ENCODE measurements at places on chromosomes 16 and 17.

DNA sequence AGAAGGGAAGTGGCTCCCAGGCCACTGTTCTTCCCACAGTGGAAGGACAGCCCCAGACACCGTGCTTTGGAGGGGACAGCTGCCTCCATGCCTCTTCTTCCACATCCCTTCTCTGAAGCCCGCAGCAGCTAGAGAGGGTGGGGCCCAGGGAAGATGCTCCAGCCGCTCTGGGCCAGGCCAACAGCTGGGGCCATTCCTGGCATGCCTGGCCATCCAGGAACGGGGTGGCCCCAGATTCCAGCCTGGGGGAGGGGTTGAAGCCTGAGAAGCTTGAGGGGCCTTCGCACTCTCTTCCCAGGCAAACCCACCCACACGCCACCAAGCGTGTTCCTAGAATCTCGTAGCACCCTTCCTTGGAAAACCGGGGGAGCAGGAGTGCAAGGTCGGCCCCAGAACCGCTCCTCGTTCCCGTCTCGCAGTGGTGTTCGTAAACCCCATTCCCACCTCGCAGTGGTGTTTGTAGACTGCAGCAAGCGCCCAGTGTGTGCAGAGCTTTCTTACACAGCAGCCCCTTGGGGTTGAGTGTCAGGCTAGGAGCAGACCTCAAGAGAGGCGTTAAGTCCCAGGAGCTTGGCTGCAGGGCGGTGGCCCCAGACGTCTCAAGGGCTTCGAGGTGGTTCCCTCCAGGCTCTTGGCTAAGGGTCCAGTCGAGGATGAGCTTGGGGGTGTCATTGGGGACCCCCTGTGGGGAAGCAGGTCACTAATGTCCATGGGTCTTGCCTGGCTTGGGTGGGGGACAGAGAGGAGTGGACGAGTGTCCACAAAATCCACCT is 2.7 kb downstream of the CDH15 start:
- DNase-seq = no peak

GRCh38 chr17:32156656-32157055 is 14.4 kb downstream of the RHOT1 start:
- no peak for DNase-seq

- DNase-seq = no peak
Observed at GRCh38 chr16:23269248-23269953, 32.7 kb upstream of the SCNN1B start.

GRCh38 chr16:20610892-20611349 is 34.8 kb upstream of the ACSM2B start:
- no peak for DNase-seq

DNA sequence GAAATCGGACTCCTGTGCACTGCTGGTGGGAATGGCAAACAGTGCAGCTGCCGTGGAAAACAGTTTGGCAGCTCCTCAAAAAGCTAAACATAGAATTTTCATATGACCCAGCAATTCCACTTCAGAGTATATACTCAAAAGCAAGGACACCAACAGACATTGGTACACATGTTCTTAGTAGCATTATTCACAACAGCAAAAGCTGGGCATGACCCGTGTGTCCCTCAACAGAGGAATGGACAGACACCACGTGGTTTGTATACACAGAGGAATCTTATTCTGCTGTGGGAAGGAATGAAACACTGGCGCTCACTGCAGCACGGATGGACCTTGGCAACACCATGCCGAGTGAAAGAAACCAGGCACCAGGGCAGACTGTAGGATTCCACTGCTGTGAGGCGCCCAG is 16.0 kb downstream of the NPTX1 start:
- DNase-seq = no peak

GRCh38 chr17:8039611-8040168 is 831 bp downstream of the ALOX15B start:
- DNase-seq = no peak

GRCh38 chr16:17723531-17724134 is 252.9 kb upstream of the XYLT1 start:
- DNase-seq = no peak

DNA sequence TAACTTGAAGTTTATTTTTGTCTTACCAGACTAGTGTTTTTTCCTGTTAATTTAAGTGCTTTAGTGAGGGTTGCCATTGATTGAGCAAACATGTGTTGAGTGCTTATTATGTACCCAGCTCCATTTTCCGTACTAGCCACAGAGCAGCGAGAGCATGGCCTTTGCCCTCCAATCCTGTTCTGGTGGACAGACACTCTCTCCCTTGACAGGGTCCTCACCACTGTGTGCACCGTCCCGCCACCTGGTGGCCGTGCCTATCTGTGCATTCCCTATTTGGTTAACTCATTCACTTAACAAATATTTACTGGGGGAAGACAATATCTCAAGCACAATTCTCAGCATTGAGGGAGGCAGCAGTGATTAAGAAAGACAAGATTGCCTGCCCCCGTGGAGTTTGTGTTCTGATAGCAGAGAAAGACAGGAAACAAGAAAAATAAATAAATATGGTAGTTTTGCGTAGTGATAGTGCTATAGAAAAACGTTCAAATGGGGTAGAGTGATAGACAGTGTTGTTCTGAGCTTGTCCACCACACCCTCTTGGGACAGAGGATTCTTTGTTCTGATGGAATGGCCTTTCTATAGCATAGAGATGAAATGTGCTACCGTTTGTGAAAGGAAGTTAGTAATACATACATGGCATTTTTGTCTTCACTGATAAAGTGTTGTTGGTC is 13.0 kb downstream of the CDH13 start:
- DNase-seq = no peak

GRCh38 chr17:41455236-41455635 is 11.9 kb downstream of the KRT32 start:
- no peak for DNase-seq

- no peak for DNase-seq
Observed at GRCh38 chr17:27424516-27424915, 31.7 kb upstream of the KSR1 start.

DNA sequence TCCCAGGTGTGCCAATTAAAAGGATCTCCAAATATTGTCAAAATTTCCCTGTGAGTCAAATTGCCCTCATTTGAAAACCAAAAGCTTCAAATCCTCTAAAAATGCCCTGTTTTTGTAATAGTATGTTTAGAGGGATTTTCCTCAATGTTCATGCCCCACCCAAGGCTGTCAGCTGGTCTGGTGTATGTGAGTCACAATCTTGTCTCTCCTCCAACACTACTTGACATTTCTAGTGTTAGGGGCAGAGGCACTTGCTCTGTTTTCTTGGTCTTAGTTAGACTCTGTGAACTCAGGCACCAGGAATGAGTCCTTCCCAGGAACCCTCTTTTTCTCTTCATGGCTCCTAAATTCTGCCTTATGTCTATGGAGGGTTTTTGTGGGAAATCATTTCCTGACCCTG is 634.8 kb downstream of the KCNJ2 start:
- no peak for DNase-seq

- no peak for DNase-seq
Observed at GRCh38 chr16:68009157-68009735, 6.5 kb downstream of the DPEP2NB start.

GRCh38 chr16:3065069-3065741 is at the start of gene IL32:
IL32 (plus strand) TSS chr16:3065640; CDS start chr16:3065812, 172 bp downstream.
- no peak for DNase-seq

GRCh38 chr16:79668502-79668901 is 68.0 kb upstream of the MAF start:
- DNase-seq = no peak

GRCh38 chr16:58339452-58339981 is 44.7 kb upstream of the PRSS54 start:
- no peak for DNase-seq

- no peak for DNase-seq
Observed at GRCh38 chr16:72921106-72921505, 126.8 kb downstream of the ZFHX3 start.

DNA sequence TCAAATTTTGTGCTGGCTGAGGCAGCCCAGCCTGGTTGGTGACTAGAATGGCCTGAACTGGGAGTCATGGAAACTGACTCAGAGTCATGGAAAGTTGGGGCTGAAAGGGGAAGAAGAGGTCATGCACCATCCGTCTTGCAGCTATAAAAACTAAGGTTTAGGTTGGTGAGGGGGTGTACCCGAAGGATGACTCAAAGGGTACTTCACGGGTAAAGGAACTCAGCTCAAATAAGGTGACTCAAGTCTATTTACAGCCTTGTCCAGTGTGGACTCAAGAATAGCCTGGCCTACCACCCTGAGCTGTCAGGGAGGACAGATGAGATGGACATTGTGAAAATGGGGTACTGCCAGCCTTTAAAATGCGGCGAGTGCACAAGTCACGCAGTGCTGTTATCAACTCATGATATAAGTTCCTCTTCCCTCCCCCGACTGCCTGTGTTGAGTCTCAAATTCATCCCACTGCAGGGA is 18.6 kb downstream of the CD300LB start:
- no peak for DNase-seq

DNA sequence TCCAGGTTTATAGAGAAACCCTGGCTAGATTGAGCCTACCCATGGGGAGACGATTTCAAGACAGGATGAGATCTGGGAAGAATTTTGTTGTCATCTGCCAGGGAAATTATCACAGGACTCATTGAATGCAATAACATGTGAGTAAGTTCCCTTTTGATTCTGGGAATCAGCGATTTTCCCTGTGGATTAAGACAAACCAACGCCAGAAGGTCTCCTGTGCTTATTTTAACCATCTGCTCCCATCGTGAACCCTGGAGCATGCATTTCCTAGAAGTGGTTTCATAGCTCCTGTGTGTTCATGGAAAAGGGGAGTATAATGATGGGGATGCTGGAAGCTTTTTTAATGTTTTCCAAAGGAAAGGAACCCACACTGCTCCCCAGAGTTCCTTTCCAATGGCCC is 21.0 kb upstream of the ARHGAP44 start:
- DNase-seq = no peak

GRCh38 chr16:64153718-64154117 is 968.1 kb downstream of the CDH11 start:
- DNase-seq = no peak

GRCh38 chr17:44559634-44560554 is 2.6 kb downstream of the FZD2 start:
- no peak for DNase-seq

GRCh38 chr16:11250091-11250785 is 5.8 kb downstream of the SOCS1 start:
- DNase-seq = peak; percentile 72

DNA sequence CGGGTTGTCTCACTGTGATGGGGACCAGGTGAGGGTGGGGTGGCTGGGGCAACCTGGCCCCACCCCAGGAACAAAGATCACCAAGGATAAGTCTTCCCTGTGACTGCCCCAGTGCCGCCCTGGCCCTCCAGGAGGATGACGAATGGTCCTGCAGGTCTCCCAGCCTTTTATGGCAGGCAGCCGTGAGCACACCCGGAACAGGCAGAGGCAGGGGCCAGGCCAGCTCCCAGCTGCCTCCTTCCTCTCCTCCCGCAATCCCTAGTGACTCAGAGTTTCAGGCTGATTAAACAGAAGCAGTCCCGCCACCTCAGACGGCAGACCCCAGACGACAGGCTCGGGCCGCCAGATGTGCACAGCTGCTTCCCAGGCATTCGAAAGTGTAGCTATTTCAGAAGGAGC is 13.3 kb downstream of the JUP start:
- peak; percentile 57 for DNase-seq

GRCh38 chr17:46958041-46958591 is 20.9 kb downstream of the RPRML start:
- DNase-seq = no peak

- DNase-seq = no peak
Observed at GRCh38 chr17:57517632-57518456, 227.3 kb downstream of the CCDC182 start.

DNA sequence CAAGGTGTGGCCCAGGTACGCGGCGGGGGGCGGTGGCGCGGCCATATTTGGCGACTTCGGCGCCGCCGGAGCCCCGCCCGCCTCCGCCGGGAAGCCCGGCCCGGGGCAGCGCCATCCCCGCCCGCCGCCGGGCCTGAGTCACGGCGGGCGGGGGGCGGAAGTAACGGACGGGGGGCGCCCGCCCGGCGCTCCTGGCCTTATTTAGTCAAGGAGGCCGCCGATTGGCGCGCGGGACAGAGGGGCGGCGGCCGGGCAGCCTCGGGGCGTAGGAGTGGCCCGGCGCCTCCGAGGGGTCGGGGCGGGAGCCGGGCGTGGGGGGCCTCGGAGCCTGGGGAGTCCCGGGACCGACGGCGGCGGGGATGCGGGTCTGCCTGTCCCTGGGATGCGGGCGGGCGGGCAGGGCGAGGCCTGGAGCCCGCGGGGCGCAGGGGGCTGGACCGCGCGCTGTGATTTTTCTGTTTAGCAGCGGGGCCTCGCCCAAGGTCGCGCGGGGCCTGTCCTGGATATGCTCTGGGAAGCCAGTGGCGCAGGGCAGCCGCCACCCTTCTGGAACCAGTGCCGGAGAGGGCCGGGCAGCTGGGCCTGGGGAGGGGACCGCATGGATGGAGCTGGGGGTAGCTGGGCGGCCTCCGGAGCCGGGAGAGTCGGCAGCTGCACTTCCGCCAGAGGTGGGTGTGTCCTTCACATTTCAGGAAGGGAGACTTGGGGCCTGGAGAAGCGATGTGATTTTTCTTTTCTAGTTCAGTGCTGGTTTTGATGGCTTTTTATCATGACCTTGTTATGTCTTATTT is 2.3 kb upstream of the ACTG1 start:
- DNase-seq = peak; percentile 88

- DNase-seq = no peak
Observed at GRCh38 chr16:30692396-30693064, 6.4 kb upstream of the SRCAP start.

- peak; percentile 98 for DNase-seq
Observed at GRCh38 chr17:75393523-75394331, 11.8 kb downstream of the GRB2 start.

DNA sequence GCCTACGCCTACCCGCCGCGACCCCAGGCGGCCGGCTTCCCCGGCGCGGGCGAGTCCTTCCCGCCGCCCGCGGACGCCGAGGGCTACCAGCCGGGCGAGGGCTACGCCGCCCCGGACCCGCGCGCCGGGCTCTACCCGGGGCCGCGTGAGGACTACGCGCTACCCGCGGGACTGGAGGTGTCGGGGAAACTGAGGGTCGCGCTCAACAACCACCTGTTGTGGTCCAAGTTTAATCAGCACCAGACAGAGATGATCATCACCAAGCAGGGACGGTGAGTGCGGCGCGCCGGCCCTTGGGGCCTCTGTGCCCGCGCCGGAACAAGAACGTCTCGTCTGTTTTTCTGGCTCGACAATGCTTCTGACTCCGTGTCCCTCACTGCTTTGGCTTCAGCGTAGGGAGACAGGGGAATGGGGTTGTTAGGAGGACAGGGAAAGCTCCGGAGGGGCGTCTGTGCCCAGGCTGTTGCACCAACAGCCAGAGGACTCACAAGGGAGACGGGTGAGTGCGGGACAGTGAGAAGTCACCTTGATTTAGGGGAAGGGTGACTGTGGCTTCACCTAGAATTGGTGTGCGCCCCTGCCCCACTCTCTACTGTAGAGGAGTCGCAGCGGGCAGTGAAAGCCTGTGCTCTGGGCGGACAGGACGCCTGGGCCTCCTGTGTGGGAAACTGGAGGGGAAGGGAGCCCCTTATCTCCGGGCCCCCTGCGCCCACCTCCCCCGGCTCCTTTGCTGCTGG is 806 bp downstream of the TBX21 start:
- no peak for DNase-seq

GRCh38 chr17:45942284-45942683 is 47.9 kb downstream of the MAPT start:
- no peak for DNase-seq
